Activated CD4-positive, alpha-beta T cell treated with anti-CD3 and anti-CD28 coated beads, Interleukin-2, amount 10 ng/mL, durations not matched to agents 24 days and 14 days (primary cell): ENCODE measurements at places on chromosomes 2 and 18.

DNA sequence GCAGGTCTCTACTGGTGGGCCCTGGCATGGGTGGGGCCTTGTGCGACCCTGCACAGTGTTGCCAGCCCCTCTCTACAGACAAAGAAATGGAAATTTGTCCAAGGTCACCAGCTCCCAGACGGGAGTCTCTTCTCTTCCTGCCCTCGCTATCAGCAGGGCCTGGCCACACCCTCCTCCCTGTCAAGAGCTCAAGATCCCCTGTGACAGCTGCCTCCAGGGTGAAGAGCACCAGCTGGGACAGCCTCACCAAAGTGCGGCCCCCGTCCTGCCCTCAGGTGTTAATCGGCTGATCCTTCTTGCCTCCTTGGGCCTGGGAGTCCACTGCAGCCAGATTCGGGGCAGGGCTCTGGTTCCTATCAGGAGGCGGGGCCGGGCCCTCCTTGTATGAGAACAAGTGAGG is 259.1 kb downstream of the TWIST2 start:
- no peak for DNase-seq

DNA sequence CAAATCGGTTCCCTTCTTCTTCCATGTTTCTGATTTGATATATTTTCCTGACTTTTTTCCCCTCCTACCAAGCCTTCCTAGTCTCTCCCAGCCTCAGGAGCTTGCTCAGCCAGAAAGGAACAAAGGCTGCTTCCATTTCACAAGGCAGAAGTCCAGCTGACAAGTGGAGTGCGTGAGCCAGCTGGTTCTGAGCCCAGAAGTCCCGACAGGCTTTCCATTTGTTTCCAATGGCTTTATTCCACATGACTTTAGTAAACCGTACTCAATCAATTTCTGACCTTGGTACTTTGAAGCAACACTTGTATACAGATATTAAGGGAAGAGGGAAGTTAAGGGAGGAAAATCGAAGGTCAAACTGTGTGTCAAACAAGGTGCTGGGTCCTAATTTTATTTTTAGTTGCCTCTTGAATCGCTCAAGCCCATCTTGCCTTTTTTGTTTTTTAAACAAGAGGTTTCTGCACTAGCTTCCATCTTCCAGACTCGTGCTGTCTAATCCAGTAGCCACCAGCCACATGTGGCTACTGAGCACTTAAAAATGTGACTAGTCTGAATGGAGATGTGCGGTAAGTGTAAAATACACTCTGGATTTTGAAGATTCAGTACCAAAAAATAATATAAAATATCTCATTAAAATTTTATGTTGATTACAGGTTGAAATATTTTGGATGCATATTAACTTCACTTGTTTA is 36.2 kb downstream of the WIPF1 start:
- no peak for DNase-seq

- DNase-seq: no peak
Observed at GRCh38 chr2:240433973-240434727, 1.3 kb upstream of the GPC1 start.

DNA sequence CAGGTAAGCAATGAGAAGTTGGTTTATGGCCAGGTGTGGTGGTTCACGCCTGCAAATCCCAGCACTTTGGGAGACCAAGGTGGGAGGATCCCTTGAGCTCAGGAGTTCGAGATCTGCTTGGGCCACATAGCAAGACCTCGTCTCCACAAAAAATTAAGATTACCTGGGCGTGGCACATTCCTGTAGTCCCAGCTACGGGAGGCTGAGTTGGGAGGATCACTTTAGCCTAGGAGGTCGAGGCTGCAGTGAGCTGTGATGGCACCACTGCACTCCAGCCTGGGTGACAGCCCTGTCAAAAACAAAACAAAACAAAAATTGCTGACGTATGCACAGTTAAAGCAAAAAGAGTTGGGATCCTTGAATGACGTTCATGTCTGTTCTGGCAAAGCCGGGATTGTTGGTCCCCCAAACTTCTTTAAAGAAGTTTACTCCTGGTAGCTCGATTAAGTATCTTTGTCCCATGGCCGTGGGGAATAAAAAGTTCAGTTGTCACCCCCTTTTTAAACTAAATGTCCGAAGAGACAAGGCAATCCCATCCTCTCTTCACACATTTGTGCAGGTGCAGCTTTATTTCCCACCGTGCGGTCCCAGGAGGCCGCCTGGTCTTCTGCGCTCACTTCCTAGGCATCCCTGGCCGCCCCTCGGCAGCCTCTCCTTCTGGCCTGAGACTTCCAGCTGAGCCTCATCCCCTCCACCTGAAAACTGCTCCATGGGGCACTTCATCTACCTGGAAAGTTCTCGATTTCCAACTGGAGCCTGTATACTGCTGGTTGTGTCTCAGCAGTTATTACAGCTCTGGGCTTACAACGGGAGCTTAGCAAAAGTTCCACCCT is 762 bp upstream of the SPOPL start:
- DNase-seq: no peak

- no peak for DNase-seq
Observed at GRCh38 chr2:23301136-23301535, 83.8 kb upstream of the KLHL29 start.

DNA sequence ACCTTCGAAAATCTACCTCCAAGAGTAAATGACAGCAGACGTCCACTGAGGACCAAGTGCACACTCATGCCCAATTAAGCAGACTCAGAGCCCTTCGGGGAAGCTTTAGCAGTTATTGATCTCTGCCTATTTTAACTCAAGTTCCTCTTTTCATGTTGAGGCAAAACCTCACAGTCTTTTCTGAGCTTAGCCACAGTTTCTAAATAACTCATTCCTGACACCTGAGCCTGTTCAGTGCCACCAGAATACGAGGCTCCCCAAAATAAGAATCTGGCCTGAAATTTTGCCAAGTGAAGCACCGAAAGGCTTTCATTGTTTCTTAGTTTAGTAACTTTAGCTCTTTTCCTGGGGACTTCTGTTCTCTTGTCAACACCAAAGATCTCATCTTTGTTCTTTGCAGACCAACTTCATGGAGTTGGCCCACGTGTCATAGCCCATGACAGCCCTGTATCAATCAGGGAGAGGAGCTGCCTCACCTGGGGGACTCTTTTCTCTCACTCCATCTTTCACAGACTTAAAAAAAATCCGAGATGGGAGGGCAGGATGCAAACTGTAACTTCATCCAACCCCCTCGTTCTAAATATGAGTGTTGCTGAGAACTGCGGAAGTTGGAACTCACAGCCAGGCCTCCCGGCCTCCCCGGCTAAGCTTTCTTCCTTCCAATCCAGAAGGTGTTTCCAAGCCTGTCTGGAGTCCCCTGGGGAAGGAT is 22.2 kb downstream of the INPP5D start:
- peak; percentile 77 for DNase-seq

DNA sequence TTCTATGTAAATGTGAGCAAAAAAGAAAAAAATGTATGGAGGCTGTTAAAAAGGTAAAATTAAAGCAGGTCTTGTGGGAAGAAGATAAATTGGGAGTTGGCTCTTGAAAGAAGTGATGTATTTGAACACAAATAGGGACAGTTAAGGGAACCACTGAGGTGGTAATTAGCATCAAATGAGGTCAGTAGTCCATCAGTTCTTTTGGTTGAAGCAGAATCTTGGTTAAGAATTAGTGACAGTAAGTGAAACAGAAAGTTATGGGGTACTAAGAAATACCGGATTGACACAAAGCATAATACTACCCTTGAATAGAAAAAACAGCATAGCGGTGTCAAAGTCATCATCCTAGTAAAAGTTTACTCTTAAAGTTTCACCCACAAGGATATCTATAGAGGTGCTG is 352.6 kb upstream of the VRK2 start:
- no peak for DNase-seq

DNA sequence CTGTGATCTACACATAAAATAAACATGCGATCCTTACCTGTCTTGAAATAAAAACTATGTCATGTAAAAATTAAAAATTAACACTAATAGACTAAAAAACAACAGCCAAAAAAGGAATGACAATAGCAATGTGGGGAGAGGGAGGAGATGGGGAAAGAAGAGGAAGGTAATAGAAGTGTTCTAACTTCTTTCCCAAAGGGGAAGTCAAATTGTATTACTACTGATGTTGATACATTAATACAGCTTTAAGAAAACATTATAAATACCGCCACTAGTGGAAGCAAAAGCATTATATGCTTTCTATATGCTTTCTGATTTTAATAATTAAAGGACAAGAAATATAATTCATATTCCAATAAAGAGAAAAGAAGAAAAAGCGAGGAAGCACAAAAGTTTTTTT is 22.2 kb downstream of the ZNF516 start:
- no peak for DNase-seq

DNA sequence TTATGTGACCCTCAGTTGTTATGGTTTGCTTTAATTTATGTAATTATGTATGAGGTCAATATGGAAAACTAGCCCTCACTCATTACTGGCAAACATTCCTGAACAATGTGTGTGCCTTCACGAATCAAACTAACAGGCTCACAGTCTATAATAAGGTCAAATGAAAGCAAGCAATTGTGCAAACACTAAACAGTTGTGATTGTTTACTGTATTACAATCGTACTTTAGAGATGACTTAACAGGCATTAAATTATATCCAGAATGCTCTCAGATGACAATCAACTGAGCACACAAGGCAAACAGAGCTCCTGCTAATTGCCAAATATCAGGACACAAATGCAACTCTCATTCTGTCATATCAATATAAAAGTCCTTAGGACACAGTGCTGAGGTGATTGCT is 29.5 kb downstream of the COL5A2 start:
- DNase-seq: no peak

DNA sequence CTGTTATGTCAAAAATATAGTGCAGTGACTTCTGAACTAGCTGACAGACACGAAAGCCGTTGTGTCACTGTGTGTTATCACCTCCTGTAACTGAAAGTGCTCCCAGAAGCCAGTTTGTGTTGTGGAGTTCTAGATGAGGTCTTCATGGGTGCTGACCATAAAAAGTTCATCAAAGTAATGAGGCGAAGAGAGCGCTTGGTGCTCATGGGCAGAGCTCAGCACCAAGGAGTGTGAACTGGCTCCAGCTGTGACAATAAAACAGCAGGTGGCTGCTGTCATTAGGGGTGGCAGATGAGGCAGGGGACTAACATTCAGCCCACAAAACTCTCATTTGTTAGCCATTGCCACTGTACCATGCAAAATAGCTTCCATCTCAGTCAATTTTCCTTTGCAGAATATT is 151.1 kb downstream of the ZNF407 start:
- no peak for DNase-seq

DNA sequence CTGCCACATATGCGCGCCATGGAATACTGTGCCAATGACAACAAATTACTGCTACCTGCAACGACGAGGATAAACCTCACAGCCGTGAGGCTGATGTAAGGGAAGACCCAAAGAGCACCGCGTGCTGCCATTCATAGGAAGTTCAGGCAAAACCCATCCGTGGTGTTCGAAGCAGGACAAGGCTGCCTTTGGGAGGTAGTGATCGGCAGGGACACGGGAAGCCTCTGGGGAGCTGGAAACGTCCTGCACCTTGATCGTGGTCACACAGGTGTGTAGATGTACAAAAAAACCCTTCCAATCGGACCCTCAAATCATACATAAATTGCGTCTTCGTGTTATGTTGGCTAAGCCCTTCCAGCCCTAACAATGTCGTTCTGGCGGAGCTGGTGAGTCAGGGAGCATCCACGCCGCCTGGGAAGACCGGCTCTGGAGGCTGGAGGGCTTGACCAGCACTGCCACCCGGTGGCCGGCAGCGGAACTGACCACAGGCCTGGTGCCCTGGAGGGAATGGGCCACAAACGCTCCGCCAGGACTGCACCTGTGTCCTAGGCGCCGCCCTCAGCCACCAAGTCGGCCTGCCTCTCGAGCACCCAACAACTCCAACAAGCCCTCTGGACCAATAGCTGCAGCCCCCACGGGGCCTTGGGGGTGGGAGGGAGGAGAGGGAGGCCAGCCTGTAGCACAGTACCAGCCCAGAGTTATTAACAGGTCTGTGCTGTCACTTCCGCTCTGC is 4.1 kb upstream of the NEURL3 start:
- DNase-seq: peak; percentile 91

GRCh38 chr18:24553571-24554285 is 93.3 kb downstream of the HRH4 start:
- DNase-seq: no peak

- DNase-seq: peak; percentile 58
Observed at GRCh38 chr18:70288171-70288850, 534 bp upstream of the SOCS6 start.

GRCh38 chr18:26634631-26635030 is 86.3 kb upstream of the KCTD1 start:
- DNase-seq: no peak

- DNase-seq: no peak
Observed at GRCh38 chr2:127694986-127695385, 6.3 kb upstream of the SFT2D3 start.

- no peak for DNase-seq
Observed at GRCh38 chr2:157460897-157461296, 17.0 kb upstream of the CYTIP start.

DNA sequence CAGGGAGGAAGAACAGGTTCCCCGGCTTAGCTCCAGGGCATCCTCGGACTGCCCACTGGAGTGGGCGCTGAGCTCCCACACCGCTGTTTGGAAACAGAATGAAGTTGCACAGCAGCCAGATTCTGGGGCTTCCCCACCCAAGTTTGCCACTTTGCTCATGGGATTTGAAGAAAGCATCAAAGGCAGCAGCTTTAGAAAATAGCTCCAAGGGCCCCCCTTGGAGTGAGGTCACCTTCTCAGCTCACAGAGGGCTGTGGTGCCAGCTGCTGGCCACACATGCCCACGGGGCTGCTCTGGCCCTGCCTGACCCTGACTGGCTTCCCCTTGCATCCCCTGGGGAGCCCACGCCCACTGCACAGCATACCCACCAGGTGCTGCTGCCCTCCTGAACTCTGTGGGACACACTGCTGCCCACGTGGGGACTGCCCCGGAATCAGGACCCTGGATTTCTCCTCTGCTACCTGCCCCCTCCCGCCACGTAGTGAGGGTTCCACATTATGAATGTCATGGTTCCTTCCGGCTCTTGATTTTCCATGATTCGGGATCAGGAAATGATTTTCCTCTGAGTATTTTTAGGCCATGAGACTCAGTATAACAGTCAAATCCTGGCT is 70.3 kb downstream of the TGOLN2 start:
- no peak for DNase-seq

- DNase-seq: no peak
Observed at GRCh38 chr18:33873112-33873511, 295.1 kb downstream of the ASXL3 start.

GRCh38 chr2:207782238-207783030 is 12.7 kb upstream of the FZD5 start:
- no peak for DNase-seq

- peak; percentile 48 for DNase-seq
Observed at GRCh38 chr2:203758841-203759689, 52.6 kb downstream of the CD28 start.

DNA sequence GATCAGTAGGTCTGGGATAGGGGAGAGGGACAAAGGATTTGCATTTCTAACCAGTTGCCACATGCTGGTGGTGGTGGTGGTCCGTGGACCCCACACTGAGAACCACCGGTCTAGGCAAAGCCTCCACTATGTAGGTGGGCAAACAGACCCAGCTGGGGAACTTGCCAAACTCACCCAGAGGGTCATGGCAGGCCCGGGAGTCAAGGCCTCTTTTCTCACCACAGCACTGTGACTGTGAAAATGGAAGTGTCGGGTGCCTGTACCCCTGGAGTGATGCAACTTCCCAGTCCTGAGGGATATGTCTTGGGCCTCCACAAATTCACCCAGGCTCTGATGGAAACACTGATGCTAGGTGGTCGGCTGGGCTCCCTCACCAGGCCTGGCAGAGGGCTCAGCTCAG is 101.2 kb upstream of the SMAD2 start:
- no peak for DNase-seq

- DNase-seq: no peak
Observed at GRCh38 chr18:36702401-36703013, 126.3 kb downstream of the TPGS2 start.

- no peak for DNase-seq
Observed at GRCh38 chr18:6865251-6865650, 135.7 kb downstream of the ARHGAP28 start.

- no peak for DNase-seq
Observed at GRCh38 chr2:54226260-54226659, 29.8 kb downstream of the TSPYL6 start.
